ENCODE measurements at places on chromosomes 12 and 14. TPM values are rescaled to one million over a fixed set of nuclear protein-coding genes. Genes with fewer than 3 reads are reported as not detected.

DICER1 gene
- total RNA-seq = 38.8 TPM

DNA sequence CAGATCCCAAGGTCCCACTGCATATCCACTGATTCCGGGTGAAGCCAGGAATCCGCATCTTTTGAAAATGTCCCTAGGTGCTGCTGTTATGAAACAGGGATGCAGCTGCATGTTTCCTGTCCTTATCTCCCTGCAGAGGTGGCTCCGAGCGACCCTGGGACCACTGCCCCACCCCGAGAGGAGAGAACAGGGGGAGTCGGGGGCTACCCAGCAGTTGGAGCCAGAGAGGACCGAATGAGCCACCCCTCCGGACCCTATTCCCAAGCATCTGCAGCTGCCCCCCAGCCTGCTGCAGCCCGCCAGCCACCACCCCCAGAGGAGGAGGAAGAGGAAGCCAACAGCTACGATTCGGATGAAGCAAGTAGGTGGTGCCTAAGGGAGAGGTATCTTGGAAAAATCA lies 30.3 kb upstream of the OAS1 start:
- DNase-seq = no peak

GRCh38 chr12:29220632-29221336 lies 71.7 kb downstream of the FAR2 start:
- DNase-seq = no peak

- no peak for DNase-seq
Measured at GRCh38 chr12:101928556-101928955, 51.2 kb downstream of the DRAM1 start.

KLRG1 gene
- total RNA-seq = 1.7 TPM

TIMM9 gene
- 24.7 TPM for total RNA-seq

SLCO1C1 gene
- 1.3 TPM for total RNA-seq

DNA sequence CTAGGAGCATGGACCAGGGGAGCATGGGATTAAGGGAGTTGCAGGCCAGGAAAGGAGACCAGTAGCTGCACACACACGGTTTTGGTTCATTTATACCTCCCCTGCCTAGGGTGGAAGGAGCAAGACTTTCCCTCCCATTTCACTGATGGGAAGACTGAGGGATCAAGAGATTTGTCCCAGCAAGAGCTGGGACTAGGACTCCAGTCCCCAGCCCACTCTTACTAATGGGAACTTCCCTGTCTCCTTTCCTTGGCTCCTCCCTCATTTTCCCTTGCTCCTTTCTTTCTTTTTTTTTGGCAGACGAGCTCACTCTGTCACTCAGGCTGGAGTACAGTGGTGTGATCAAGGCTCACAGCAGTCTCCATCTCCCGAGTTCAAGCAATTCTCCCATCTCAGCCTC lies 13.0 kb downstream of the SCNN1A start:
- DNase-seq = no peak

- DNase-seq = no peak
Measured at GRCh38 chr14:99253890-99254289, 18.1 kb downstream of the BCL11B start.

ANO4 gene
- total RNA-seq = 0.15 TPM

SVOP gene
- total RNA-seq = 2.6 TPM

DNA sequence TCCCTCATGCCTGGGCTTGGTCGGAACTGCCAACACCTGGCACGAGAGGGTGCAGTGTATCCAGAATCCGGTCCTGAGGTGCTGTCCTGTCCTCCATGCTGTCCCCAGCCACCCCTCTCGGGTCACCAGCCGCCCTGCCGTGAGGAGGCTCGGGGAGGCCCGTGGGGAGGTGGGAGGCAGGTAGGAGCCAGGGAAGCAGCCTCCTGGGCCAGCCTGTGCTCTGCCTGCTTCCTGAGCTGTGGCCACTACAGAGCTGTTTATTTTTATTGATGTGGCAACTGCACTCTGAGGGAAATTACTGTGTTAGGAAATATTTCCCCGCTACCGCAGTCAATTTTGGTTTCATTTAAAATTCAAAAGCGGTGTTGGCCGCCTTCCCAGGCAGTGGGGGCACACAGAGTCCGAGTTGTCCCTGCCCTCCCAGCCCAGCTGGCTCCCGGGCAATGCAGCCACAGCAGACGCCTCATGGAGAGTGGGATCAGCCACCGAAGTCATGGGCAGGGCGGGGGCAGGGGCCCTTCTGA lies 18.3 kb downstream of the NOC4L start:
- no peak for DNase-seq

SLCO1A2 gene
- total RNA-seq = not detected

DNA sequence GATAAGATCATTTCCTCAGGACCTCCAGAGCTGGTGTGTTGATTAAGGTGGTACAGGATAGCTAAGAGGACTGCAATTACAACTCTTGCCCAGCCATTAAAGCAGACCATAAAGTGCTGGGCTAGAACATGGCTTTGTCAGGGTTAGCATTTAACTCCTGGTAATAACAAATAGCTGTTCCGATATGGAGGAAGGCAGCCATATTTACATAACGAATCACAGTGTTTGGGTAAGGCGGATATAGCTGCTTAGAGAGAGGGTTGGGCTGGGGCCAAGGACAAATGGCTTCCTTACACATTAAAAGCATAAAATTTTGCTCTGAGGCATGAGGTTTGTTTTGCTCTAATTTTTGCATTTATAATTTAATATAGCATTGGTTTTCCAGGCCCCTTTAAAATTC lies 297.7 kb upstream of the DDHD1 start:
- no peak for DNase-seq

DNA sequence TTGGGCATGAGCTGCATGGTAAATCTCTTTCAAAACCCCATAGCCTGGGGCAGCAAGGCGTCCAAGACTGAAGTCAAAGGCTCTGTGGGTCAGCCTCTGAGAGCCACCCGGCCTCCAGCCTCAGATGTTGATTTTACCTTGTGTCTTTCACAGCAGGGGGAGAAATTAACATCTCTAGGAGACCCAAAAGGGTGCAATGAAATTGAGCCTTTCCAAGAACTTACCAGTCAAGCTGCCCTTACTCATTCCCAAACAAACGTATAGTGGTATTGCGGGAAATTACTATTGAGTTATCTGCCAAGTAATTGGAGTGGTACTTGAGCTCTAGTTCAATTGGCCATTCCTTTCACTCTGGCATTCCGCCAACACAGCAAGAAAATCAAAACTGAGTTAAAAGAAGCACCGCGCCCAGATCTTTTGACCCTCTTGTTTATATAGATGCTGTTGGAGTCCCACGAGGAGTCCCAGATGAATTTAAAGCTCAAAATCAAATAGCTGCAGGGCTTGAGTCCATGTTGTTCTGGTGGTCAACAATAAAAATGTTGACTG lies 380.7 kb upstream of the SYT1 start:
- no peak for DNase-seq

ISM2 gene
- total RNA-seq = not detected

DNA sequence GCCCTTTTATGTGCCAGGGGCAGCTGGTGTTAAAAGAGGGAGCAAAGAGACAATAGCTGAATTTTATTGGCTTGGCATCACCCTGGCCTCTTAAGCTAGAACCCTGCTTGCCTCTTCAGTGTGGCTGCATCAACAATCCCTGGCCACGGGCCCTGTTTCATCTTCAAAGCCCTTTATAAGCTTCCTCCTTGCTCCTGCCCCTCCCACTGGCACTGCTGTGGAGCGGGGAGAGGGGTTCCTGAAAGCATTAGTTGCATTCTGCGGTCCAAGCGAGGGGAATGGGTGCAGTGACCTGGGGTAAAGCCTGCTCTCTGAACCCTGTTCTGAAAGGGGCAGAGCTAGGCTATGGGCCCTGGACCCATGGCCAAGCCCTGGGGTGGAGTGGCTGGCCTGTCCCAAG lies 220 bp upstream of the KRT83 start:
- DNase-seq = no peak

TNFRSF1A gene
- 31.8 TPM for total RNA-seq

DNA sequence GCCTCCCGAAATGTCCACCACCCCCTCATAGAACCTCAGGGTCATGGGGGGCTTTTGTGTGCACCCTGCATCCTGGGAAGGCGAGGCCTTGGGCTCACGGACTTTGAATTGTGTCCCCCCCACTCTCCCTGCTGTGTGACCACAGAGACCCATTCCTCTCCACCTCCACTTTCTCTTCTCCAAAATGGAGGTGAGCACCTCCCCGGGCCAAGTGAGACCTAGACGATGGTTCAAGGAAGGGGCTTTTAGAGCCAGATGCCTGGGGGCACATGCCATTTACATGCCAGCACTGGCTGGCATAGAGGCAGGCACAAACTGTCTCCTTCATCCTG lies 33.5 kb downstream of the CYP46A1 start:
- no peak for DNase-seq

DNA sequence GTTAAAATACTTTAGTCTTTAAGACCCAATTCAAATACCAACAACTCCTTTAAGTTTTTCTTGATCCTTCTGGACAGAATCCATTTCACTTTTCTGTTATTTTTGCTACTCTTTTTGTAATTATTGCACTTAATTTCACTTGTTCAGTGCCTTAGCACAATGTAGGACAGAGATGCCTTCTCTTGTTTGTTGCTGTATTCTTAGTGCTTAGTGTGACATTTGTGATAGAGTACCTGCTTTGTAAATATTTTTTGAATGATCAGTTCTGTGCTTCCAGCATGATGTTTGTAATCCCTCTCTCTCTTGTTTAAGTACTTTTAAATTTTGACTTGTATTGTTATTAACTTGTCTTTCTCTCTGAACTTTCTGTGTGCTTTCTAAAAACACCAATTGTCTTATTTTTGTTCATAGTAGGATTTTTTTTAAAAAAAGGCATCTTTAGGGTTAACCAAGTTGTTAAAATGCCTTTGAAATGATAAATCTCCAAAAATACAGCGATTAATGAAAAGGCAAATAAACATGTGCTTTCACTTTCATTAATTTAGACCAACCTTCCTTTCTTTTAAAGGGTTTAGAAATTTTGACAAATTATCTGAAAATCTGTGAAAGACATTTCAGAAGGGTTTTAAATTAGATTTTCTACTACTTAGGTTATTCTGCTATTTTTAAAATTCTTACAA lies 11.9 kb downstream of the NAA30 start:
- DNase-seq = no peak

DNA sequence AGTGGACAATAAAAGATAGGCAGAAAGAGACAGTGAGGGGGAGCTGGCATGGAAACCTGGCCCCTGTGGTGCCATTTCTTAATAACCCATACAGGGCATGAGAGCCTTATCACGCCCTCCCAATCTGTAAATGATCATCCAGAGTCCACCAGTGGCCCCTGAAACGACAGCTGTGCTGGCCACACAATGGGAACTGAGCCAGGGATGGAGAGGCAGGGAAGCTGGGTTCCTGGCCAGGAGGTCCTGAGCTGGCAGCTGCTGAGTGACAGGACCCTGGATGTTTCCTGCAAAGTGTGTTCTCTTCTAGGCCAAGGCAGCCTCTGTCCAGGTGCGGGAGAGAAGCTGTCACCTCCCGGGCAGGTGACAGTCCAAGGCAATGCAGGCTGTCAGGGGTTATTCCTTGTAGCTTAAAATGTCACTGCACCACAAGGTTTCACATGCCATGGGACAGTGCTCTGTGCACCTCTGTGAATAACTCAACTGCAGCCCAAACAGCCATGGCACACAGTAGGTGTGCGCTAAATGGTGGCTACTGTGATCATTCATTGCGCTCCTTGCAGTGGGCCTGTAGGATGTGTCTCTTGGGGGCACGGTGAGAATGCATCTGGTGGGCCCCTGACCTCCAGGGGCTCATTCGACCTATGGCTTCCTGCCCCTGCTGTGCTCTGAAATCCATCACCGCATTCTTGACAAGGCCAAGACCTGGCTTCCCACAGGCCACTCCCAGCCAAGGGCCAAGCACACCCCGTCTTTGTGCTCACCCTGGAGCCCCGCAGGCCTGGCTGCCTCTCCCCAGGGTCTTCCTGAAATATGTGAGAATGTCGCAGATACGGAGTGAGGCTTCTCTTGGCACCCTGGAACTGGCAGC lies 46.3 kb upstream of the BCL11B start:
- DNase-seq = no peak

DNA sequence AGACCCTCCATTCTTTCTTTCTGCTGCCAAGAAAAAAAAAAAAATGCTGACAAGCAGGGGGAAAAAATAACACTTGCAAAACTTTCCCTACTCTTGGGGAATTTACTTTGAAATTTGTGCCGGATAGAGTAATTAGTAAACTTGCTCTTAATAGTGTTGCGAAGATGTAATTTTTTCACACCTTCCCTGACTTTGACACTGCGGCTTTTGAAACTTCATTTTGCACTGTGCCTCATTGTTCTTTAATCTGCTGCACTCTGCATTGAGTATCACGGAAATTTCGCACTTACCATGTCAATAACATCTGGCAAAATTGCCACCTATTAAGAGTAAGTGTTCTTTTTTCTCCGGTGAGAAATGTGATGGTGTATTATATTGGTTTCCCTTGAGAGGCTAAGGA lies 596.1 kb downstream of the VRK1 start:
- no peak for DNase-seq

GRCh38 chr14:75636100-75636692 lies 24.5 kb downstream of the ERG28 start:
- no peak for DNase-seq

FAM90A1 gene
- total RNA-seq = 0.44 TPM

DNA sequence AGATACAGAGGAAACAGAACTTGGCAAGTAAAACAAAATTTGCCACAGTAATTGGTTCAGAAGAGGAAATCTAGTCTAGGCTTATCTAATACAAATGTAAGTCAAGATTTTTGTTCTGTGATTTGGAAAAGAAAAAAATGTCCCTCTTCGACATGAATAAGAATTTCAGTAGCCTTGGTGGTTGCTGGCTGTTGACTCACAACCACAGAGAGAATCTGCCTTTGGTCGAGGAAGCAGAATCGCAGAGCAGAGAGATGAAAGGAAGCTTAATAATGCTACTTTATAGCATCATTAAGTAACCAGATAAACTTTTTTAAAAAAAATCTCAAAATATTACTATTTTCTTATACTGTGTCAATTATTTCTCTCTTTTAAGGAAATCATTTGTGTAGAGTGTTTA lies 1096.6 kb downstream of the FLRT2 start:
- no peak for DNase-seq

ASB2 gene
- total RNA-seq = 180 TPM

GRCh38 chr14:104085032-104085888 lies at the start of gene ASPG:
ASPG (plus strand) TSS chr14:104085700; CDS start chr14:104085771, 71 bp downstream.
- peak; percentile 64 for DNase-seq

DNA sequence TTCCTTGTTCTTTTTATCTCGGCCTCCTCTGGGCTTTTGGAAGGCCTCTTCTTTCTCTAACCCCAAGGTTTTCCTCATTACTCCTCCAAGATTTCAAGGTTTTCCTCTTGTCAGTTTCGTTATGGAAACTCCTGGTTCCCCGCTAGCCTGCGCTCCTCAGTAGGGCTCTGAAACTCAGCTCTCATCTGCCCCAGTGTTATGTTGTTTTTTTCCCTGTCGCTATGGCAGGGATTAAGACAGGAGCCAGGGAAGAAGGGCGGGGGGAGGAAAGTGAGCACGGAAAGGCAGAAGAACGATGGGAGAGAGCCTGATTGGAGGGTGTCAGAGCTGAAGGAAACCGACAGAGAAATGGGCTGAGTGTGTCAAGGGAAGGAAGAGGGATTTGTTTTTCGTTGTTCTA lies 26.5 kb upstream of the JDP2 start:
- DNase-seq = peak; percentile 46

DAO gene
- total RNA-seq = not detected

PAX9 gene
- total RNA-seq = not detected

ACVRL1 gene
- 68.0 TPM for total RNA-seq

- no peak for DNase-seq
Measured at GRCh38 chr12:51390891-51391282, 319 bp downstream of the GALNT6 start.

SLC17A8 gene
- not detected for total RNA-seq

- DNase-seq = no peak
Measured at GRCh38 chr12:8891976-8892375, 22.3 kb upstream of the PHC1 start.
